Neural crest cell (in vitro differentiated cells): ENCODE measurements at places on chromosomes 5 and 9.
A peak's percentile ranks its signal among the peaks of the same experiment; 100 is the strongest.

GRCh38 chr5:71744009-71744790, 25.1 kb downstream of the CARTPT start:
- DNase-seq = no peak

DNA sequence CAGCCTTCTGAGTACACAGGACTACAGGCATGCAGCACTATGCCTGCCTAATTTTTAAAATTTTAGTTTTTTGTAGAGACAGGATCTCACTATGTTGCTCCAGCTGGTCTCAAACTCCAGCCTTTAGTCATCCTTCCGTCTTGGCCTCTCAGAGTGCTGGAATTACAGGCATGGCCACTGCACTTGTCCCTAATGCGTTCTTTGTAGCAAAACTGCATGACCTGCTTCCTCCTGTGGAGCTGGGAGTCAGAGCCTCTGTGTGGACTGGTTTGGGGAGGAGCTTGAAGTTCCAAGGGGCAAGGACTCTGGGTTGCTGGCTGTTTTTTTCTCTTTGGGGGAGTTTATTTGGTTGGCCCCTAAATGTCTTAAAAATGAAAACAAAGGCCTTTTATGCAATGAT, 22.7 kb upstream of the ANKRD34B start:
- no peak for DNase-seq

- no peak for DNase-seq
Measured at GRCh38 chr5:54820346-54821134, 164.9 kb downstream of the ESM1 start.

DNA sequence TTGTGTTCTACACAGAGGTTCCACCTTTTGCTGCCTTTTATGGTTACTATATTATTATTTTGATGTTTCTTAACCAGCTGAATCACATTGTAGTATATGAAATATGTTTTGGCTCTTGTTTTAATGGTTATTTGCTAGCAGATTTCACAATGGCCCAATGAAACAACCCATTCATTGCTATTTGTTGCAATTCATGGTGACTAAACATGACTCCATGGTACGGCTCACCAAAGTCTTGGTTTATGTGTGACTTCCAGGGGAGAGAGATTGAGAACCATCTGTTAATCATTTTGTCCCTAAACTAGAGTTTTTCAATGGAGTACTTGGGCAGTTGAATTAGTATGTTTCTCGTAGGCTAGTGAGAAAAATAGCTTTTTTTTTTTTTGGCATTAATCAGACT, 108.4 kb downstream of the GHR start:
- DNase-seq = no peak

GRCh38 chr9:137913771-137914767, 36.5 kb downstream of the CACNA1B start:
- no peak for DNase-seq

DNA sequence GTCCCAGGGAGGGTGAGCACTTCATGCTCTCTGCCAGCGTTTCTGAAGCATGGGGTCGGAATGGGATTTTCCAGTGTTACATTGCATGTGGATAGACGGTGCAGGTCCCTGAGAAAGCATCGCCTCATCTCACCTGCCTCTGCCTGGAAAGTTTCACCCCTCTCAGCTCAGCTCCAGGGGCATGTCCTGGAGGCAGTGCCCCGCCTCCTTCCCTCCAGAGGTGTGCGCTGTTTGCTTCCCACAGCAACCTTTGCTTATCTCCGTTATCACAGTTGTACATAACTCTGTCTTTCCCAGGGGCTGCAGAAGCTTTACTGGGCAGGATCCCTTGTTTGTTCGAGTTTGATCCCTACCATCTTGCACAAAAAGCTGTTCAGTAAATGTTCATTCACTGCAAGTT, 10.7 kb upstream of the CREBRF start:
- no peak for DNase-seq

- DNase-seq = no peak
Measured at GRCh38 chr9:135641745-135642144, 2.4 kb upstream of the GLT6D1 start.

DNA sequence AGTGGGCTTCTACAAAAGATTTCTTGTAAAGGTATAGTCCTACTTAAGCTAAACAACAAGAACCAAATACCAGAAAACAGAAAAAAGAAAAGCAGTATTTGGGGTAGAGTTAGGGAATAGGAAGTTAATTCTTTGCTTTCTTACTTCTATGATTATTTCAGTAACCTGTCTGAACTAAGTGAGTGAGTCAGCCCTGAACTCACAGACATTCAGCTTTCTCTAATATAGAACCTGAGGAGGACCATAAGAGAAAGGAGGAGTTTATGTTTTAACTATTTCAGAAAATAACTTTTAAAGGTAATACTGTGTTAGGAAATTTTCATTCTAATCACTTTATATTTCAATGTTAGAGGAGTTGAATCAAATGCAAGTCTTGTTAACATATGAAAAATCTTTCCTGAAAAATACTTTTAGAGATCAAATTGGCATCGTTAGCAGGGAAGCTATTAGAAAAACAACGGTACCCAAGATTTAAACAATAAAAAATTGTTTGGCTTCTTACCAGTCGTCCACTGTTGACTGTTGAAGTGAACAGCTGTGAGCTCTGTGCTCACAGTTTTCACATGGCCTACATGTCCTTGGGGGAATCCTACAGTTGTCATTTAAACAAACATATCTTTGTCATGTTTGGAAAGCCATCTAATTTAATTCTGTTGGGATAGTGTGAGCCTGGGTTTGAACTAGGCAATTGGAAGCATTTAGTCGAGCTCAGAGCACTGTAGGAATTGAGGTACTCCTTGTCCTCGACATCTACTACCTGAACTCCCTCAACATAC, 19.9 kb upstream of the ZFAND5 start:
- no peak for DNase-seq

DNA sequence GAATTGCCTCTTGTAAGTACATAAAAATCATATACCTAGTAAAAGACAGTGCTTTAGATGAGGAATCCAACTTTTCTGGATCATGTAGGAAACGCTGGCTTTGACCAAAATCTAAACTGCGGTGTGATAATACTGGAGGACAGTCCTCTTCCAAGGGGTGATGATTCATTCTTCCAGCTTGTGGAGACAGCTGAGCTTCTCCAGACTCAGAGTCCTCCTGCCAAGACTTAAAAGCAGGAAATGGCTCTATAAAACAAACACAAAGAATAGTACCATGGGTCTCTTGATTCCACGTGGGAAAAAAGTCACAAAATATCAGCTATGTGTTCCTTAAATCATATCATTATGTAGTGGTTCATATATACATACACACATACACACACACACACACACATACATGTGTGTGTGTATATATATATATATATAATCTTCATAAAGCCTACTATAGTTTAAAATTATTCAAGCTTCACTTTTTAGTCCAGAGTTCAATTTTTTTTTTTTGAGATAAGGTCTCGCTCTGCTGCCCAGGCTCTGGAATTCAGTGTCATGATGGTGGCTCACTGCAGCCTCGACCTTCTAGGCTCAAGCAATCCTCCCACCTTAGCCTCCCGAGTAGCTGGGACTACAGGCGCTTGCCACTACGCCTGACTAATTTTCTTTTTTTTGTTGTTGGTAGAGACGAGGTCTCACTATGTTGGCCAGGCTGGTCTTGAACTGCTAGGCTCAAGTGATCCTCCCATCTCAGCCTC, 65.0 kb downstream of the PKD2L2 start:
- no peak for DNase-seq

DNA sequence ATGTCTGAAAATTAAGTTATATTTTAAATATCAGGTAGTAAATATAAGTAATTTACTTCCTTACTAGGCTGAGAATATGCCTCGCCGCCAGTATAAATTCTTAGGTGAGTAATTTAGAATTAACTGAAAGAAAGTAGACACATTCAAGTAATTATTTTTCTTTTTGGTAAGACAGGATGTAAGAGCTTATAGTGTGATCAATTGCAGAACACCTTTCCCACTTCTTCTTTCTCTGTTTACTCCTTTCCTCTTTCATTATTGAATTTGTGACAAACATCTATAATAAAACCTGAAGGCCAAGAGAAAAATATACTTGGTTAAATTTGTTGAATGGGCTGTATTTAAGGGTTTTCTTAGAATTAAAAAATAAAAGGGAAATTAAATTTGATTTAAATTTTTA, 195.1 kb upstream of the CDKN2B start:
- DNase-seq = no peak

DNA sequence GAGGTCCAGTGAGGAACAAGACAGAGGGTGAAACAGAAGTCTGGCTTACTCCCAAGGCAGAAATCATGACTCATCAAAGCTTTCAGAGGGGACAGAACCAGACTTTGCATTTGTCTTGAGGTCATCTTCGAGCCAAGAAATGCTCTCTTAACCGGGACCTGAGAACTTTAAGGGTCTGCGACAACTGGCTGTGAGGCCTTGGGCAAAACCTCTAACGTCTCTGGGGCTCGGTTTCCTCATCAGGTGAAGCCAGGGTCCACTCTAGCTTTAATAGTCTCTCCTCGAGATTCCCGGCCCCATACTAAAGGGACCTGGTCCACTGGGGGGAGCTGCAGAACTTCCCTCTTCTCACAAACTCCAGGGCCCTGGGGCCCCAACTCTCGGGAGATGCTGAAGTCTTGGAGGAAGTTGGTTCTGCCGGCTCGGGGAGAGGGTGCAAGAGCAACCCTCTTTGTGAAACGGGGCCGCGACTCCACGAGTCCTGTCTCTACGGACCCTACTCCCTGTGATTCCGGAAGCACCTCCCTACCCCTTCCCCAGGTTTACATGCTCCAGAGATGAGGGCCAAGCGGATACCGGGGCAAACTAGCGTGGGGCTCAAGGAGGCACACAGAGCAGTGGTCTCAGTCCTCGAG, 2.6 kb downstream of the GLIS3 start:
- DNase-seq = peak; percentile 31

DNA sequence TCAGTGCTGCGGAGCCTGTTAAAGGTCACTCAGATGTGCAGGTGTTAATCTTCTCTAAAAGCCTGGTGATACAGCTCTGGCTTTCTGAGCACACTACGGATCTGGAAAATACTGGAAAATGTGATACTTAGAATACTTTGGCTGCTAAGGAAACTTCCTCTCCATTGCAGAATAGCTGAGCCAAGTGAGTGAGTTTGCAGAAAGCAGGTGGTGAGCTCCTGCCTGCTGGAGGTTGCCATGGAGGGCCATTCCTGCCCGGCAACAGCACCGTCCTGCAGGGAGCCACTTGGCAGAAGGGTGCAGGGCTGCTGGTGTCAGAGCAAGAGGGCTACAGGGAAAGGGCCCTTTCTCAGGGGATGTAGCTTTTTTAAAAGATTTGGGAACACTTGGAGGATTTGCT, 40.7 kb downstream of the SECISBP2 start:
- no peak for DNase-seq

DNA sequence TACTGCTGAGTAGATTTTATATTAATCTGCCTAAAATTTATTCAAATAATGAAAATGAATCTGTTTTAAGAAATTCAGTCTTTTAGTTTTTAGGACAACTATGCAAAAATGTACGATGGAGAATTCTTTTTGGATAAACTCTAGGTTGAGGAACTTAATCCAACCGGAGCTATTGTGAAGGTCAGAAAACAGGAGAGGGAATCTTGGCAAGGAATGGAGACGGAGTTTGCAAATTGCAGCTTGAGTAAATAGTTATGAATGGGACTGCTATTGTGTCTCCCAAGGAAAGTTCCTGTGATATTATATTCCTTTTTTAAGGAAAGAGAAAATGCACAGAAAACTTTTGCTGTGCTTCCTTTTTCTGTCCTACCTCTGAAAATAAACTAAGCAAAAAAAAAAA, 67.9 kb downstream of the IQGAP2 start:
- DNase-seq = no peak

DNA sequence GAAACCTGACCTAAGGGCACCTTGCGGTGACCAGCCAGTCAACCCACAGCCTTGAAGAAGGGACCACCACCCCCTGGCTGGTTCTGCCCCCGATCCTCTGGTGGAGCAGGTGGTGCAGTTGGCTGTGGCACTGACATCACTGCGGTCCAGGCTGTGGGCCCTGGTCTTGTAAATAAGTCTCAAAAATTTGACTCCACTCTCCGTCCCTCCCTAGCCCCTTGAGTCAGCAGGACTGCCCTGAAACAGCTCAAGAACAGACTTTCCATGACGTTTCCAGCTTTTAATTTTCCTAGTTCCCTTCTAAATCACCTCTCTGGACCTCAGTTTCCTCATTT, 134.8 kb upstream of the BOD1 start:
- no peak for DNase-seq

DNA sequence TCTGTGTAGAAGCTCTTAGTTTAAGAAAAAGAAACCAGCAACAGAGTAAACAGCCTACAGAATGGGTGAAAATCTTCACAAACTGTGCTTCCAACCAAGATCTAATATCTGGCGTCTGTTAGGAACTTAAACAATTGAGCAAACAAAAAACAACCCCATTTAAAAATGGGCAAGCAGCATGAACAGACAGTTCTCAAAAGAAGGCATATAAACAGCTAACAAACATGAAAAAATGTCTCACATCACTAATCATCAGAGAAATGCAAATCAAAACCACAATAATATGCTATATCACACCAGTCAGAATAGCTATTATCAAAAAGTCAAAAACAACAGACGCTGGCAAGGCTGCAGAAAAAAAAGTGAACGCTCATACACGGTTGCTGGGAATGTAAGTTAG, 83.7 kb upstream of the CCDC152 start:
- no peak for DNase-seq

- DNase-seq = no peak
Measured at GRCh38 chr5:61402244-61402823, 70.3 kb downstream of the ZSWIM6 start.

- DNase-seq = no peak
Measured at GRCh38 chr9:23232831-23233230, 593.2 kb downstream of the ELAVL2 start.

DNA sequence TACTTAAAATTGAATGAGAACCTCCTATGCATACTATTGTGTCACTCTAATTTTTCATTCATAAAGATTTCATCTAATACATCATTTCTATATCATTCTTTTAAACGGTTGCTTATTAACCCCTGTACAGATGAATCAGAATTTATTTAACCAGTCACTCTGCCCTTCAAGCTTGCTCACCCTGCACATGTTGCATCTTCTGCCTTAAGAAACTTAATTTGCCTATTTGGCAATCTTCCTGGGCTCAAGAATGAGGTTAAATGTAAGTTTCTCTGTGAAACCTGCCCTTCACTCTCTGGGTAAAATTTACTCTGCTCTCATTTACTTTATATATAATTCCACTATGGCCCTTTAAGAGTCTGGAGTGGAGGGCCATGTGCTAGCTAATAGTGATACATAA, 434.7 kb upstream of the ZNF608 start:
- no peak for DNase-seq

DNA sequence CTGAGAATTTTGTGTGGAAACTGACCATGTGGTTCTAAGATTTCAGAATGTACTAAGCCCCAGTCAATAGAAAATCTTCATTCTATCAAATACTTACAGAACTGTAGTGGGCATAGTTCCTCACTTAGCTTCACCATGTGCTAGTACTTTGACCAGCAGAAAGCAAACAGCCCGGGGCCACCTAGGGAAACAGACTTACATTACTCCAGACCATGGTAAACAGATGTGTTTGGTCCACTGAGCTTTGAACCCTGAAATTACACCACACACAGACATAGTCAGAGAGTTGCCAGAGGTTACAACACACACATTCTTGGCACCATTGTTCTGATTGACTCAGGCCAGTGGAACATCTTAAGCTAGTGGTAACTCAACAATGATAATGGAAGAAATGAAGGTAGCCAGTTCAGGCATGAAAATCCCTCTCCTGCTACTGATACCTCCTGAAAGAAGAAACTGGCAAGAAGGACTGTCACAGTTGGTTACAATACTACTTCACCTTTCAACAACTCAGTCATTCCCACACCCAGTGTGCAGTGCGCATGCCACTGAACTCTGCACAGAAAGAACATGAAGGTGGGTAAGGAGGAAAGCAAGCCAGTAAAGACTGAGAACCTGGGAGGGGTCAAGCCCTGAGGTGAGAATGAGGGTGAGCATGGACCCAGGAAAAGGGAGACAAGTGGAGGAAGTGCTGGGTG, 18.7 kb upstream of the LECT2 start:
- no peak for DNase-seq

- DNase-seq = no peak
Measured at GRCh38 chr9:118473521-118473920, 769.3 kb downstream of the TLR4 start.
